ENCODE measurements at places on chromosomes 13 and 19. TPM values are rescaled to one million over a fixed set of nuclear protein-coding genes. Genes with fewer than 3 reads are reported as not detected.

DNA sequence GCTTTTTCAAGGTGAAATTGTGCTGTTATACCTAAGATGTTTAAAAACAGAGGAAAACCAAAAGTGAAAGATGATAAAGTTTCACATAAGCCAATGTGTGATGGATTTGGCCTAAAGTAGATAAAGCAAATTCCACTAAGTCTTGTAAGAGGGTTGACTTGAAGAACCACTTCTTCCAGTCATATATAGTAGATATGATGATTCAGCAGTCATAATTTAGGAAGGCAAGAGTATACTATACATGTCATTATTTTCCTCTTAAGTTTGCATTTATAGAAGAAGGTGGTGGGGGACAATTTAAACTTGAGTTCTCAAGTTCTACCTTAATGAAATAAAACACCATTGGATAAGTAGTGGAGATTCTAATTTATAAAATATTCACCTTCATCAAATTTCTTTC is 37.3 kb downstream of the PHF11 start:
- DNase-seq, result no peak

GRCh38 chr13:20796791-20797508 is 23.2 kb upstream of the EEF1AKMT1 start:
- DNase-seq, result no peak

The SIGLEC5 gene
- not detected for total RNA-seq

The ZNF229 gene
- total RNA-seq, result 1.5 TPM

GRCh38 chr13:110367620-110368019 is 60.5 kb downstream of the COL4A2 start:
- no peak for DNase-seq

Data from left colon (tissue), 2 donors.